RPMI8226 (cell line): ENCODE measurements at places on chromosomes 4 and X.

- no peak for DNase-seq
Measured at GRCh38 chr4:54781756-54782155, 124.0 kb downstream of the KIT start.

DNA sequence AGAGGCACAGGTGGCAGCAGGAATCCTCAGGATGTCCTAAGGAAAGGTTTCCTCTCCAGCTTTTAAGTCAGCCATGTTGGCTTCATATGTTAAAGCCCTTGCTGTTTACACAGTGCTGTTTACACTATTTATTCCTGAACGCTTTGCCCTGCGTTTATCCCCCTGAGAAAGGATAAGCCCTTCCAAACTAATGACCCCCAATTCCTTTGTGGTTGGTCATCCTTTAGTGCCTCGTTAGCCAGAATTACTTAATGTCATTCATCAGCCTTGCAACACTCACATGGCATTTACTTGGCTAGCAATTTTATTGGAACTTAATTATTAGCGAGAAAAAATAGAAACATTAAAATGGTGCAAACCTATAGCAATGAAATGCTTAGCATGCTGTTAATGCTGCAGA lies 23.8 kb downstream of the VCX2 start:
- no peak for DNase-seq

- no peak for DNase-seq
Measured at GRCh38 chrX:110836982-110837381, 41.4 kb upstream of the CHRDL1 start.

GRCh38 chr4:16713271-16713670 lies 185.2 kb downstream of the LDB2 start:
- DNase-seq: no peak

- DNase-seq: no peak
Measured at GRCh38 chrX:38278682-38279081, 48.6 kb downstream of the RPGR start.

DNA sequence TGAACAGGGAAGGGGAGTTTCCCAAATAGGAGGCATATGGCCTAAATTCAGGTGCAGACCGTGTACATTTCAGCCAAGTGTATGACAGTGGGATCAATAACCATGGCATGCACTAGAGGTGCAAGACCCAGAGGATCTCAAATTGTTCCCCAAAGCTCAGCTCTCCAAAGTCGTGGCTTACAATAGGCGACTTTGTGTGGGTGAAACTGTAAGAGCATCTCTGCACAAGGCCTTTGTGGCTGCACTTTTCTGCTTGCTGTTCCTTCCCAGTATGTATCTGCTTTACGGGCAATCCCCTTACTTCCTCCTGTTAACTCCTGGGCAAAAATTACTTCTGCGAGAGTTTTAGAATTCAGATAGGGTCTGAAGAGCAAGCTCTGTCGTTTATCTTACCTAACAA lies 518.3 kb upstream of the ZFP42 start:
- no peak for DNase-seq

DNA sequence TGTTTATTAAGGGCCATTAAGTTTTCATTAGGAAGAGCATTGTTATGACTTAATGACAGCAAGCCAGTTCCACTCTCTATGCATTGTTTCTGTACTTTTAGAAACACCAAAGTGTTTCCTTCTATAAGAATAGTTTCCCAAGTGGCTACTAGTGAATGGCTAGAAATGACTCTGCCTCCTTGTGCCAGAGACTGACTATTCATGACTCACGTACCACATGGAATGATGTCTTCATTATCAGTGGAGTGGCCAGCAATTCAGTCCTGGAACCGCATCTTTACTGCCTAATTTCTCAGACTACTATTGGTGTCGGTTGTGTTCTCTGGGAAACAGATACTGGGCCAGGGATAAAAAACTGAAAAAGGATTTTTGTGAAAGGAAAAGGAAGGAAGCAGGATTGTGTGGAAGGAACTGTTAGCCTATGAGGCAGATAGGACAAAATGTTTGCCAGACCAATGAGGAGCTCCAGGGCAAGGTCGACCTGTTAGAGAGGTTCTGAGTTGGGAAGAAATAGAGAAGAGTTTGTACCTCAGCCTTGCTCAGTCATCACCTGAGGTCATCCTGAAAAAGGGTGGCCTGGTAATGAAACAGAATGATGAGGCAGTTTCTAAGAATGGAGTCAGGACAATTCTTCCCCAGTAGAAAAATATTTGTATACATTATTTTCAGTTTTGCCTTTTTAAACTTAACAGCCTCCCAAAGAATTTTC lies 218.6 kb downstream of the SPCS3 start:
- no peak for DNase-seq

GRCh38 chr4:189143263-189143952 lies 797.3 kb upstream of the FRG1 start:
- DNase-seq: no peak

- no peak for DNase-seq
Measured at GRCh38 chr4:105990933-105991332, 95.7 kb downstream of the NPNT start.

GRCh38 chrX:39619182-39620009 lies 478.4 kb downstream of the BCOR start:
- no peak for DNase-seq
